ENCODE measurements at places on chromosomes 5 and 9. TPM values are rescaled to one million over a fixed set of nuclear protein-coding genes. Genes with fewer than 3 reads are reported as not detected.

GRCh38 chr9:130962418-130963316, 23.6 kb upstream of the FIBCD1 start:
- no peak for DNase-seq

DNA sequence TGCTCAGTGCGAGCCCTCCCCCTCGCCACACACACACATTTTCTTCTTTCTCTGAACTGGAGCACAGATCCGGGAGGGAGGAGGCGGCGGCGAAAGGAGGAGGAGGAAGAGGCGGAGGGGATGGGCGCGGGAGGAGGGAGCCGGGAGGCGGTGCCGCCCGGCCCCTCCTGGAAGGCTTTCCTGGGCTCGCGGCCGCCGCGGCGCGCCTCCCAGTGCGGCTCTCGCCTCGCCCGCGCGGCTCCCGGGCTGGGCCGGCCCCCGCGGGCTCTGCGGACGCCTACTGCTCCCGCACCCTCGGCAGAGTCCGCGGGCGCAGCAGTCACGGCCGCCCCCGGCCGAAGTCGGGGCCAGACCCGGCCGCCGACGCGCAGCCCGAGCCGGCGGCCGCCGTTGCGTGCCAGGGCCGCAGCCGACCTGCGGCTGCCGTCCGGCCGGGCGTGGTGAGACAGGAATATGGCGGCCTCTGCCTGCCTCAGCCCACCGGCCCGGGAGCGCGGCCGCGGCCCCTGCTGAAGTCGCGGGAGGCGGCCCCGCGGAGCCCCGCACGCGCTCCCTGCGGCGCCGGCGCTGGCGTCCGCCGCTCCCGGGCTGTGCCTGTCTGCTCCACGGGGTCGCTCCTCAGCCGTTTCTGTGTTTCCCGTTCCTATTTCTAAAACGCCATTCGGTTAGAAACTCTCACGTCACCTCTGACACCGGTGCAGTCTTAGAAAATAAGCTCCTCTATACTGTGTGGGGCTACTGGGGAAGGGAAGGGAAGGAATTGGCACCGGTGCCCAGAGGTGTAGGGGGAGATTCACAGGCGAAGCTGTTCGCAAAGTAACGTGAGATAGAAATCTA, 500 bp upstream of the GNAQ start:
- peak; percentile 93 for DNase-seq

DNA sequence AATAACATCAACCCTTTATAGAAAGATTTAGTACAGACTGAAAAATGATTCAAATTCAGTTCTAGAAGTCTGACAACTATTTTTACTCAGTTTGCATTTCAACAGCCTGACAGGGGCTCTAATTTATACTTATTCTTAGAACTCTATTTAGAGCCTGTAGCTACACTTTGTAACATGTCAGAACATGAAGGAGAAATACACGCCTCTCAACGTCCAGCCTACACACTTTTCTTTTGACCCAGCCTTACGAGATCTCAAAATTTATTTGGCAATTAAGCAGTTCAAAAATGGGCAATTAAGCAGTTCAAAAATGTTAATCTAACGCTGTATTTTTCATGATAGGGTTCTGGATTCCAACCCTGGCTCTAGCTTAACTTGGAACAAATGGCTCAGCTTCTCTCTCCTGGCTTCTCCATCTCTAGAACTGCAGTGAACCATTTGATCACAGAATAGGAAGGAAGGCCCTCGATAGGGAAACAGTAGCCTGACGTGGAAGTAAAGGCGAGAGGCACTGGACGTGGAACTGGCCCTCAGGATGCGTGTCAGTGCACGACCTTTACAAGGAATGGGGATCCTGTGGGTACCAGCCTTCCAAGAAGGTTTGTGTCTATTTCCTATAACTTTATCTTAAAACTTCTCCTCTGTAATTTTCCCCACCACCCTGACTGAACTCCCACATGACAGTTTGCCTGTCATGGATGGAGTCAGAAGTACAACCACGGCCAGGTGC, 66.4 kb downstream of the PRRT1B start:
- DNase-seq = no peak

DNA sequence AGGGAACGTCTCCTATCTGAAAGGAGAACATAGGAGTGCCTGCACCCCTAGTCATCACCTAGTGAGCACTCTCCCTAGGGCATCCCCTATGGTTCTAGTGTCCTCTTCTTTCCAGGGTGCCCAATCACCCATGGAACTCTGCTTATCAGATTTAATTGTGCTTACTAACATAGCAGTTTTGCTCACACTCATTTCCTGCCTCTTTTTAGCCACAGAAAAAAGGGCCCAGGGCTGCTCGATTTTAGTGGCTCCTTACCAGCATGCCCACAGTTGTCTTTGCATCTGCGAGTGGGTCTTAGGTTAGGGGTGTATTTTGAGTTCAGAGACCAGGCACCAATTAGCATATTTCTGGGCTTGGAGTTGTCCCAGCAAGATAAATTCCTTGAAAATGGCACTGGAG, 1110.2 kb downstream of the TAF11L14 start:
- DNase-seq = no peak

- DNase-seq = no peak
Observed at GRCh38 chr5:39137819-39138451, 63.7 kb upstream of the RICTOR start.

DNA sequence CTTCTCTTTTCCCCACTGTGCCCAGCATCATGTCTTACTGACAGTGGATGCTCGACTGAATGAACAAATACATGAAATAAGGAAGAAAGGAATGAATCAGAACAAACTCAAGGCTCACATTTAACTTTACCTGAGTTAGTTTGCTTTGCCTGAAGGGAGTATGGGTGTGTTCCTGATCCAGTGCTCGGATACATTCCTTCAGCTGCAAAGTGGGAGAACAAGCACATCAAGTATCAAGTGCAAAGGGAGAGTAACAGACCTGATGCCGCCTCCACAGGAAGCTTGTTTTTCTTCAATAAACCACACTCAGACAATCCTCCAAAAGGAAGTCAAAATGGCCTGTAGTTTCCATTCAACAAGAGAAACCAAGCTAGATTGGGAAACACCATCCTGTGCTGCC, 66.1 kb downstream of the KIF24 start:
- DNase-seq = no peak

GRCh38 chr9:34384368-34385165, 7.9 kb upstream of the MYORG start:
- no peak for DNase-seq

DNA sequence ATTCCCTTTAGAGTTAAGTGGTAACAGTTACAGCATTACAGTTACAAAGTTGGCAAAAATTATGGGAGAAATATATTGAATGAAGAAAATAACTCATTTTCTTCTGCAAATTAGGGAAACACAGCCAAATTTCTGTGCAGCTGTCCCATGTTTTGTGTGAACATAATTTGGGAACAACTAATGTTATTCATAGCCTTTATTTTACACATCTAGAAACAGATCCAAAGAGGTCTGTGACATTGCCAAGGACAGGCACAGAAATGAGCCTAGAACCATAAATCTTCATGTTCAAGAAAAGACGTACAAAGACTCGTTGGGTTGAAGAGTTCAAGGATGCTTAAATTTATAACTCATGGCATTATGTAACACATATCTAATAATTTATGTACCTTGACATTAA, 114.1 kb upstream of the TXNDC8 start:
- no peak for DNase-seq

- no peak for DNase-seq
Observed at GRCh38 chr9:108477529-108478006, 378.2 kb downstream of the ACTL7B start.

GRCh38 chr5:174300118-174300940, 254.8 kb downstream of the NSG2 start:
- no peak for DNase-seq

Gene F2RL1
- 1.1 TPM for total RNA-seq

Gene TMEM215
- total RNA-seq = not detected

Gene TAF11L8
- not detected for total RNA-seq

Data from left ventricle myocardium superior (tissue), 1 donor.